Dorsolateral prefrontal cortex (tissue), 122 donors: ENCODE measurements at places on chromosomes 3 and 15. TPM values are rescaled to one million over a fixed set of nuclear protein-coding genes. Genes with fewer than 3 reads are reported as not detected.

- DNase-seq = no peak
These were observed 18.6 kb downstream of the ARIH1 start for GRCh38 chr15:72492733-72493132.

DNA sequence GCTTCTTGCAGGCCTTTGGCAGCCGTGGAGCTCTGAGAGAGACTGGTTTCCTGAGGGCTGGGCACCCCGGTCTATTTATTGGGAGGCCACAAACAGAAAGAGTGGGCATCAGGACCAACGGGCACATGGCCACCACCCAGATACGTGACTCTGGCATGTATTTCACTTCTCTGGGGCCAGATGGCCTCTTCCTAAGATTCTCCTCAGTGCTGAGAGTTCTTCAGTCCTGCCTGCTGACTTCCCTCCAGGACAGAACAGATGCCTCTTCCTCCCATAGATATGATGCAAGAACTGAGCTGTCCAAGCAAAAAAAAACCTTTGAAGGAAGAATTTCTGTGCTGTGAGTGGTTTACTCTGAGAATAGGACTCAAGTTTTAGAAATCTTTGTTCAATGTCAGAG is 107.7 kb downstream of the IGF2BP2 start:
- DNase-seq = no peak

DNA sequence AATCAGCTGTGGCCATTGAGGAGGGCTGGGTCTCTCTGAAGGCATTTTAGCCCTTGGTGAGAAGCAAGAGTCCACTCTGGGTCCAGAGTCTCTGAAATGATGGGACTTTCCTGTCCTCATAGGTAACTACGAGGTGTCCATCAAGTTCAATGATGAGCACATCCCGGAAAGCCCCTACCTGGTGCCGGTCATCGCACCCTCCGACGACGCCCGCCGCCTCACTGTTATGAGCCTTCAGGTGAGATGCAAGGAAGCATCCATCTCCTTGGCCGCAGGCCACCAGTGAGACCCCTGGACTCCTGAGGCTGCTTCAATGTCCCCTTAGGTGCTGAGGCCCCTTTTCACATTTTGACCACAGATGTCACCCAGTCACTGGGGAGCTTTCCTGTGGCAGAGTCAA is 54.9 kb downstream of the DNASE1L3 start:
- no peak for DNase-seq

- DNase-seq = no peak
These were observed 5.5 kb upstream of the ARID3B start for GRCh38 chr15:74535388-74536084.

DNA sequence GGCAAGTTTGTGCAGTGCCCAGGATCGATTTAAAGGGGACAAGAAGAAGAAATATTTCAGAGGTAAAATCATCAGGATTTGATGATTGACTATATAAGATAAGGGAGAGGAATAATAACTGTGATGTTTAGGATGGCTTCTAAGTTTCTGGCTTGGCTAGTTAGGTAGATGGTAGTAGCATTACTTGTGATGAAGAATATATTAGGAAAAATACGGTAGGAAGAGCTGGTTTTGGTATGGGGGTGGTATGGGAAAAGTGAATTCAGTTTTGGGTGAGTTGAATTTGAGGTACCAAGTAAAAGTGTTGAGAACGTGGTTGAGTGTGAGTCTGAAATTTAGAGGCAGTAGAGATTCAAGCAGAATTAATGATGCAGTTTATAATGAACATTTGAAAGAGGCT is 11.0 kb downstream of the CTDSPL2 start:
- DNase-seq = no peak

DNA sequence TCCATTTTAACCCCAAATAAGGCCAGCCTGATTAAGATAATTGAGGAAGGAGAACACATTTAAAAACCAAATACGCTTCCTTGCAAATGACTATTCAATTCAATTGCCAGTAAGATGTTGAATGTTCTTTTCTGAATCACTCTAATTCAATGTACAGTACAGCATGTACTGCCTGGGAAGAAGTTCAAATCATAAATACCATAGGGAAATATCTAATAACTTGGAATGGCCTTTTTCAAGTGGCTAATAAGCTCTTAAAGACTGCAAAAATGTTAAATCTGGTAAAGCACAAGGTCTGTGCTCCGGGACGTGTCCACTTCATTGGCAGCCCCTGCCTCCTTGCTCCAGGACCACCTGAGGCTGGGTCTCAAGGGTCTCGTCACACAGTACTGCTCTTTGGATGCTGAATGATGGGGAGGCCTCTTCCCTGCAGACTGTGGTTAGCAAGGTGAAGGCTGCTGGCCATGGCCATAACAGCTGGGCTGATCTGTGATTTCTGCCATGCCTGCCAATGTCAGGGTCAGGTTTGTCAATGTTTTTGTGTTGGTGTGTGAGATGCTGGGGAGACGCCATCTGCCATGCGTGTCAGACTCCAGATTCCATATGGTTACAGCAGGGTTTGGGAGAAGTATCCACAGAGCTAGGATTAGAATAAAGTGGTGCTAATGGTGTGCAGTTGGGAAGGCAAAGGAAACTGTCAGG is 300.5 kb downstream of the ADAMTS17 start:
- no peak for DNase-seq

The C3orf52 gene
- total RNA-seq = 1.6 TPM

The CELSR3 gene
- 45.9 TPM for total RNA-seq
